Forelimb muscle (tissue), 1 donor: ENCODE measurements at places on chromosomes 7 and 10. TPM values are rescaled to one million over a fixed set of nuclear protein-coding genes. Genes with fewer than 3 reads are reported as not detected.

Gene MAGI2
- 3.7 TPM for polyA plus RNA-seq

Gene ANKRD2
- 48.1 TPM for polyA plus RNA-seq

Gene EPHA1
- polyA plus RNA-seq = 6.0 TPM

Gene TWIST1
- 4.8 TPM for polyA plus RNA-seq

Gene FAM131B
- 1.5 TPM for polyA plus RNA-seq

Gene BMPER
- polyA plus RNA-seq = 3.6 TPM

Gene SLC29A4
- polyA plus RNA-seq = 37.6 TPM
